Cerebellar cortex (tissue), 1 donor: ENCODE measurements at places on chromosomes 12 and 14.

DNA sequence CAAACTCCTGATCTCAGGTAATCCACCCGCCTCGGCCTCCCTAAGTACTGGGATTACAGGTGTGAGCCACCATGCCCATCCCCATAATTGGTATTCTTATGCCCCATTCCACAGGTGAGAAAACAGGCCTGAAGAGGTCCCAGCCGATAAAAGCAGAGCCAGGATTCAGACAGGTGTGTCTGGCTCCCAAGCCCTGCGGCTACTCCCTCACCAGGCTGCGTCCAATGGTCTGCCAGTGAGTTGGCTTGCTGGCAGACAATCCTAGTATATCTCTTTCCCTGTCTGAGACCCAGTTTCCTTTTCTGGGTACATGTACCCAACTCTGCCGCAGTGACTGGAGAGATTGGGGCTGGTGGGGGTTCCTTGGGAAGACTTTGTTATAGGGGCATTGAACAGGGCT lies 1.9 kb upstream of the TSPAN9 start:
- no peak for DNase-seq

GRCh38 chr14:53979113-53979681 lies 22.6 kb upstream of the BMP4 start:
- peak; percentile 45 for DNase-seq

DNA sequence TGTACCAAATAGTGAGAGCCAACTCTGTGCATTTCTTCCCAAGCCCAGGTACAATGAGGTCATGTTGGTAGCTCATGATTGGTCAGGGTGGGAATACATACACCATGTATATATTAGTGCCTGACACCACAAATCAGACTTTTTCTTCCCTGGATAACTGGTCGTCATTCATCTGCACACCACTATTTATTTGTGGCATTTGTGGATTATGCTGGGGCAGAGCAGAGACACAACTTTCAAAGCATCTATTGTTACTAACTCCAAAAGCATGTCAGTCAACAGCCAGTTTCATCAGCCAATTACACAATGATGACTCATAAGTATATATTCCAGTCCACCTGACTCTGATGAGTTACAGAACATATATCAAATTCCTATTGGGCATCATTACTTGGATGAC lies 181.7 kb downstream of the ADAMTS20 start:
- DNase-seq, result no peak

DNA sequence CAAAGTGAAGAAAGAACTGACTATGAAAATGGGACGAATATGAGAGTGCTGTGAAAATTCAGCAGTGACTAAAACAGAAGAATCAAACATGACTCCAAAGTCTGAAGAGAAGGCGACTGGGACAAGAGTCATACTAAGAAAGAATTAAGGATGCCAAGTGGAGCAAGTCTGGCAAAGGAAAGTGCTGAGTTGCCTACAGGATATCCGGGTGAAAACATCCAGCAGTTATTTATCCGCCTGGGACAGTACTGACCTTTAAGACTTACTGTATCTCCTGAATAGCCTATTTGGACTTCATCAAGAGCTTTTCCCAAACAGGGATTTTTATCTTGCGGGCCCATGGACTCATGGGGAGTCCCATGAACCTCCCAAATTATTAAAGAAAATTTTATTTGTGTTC lies 41.1 kb downstream of the KICS2 start:
- peak; percentile 2 for DNase-seq

GRCh38 chr12:107512391-107512790 lies 173.2 kb upstream of the PWP1 start:
- DNase-seq, result no peak

- DNase-seq, result no peak
Observed at GRCh38 chr14:105292826-105293711, 7.7 kb downstream of the BRF1 start.

DNA sequence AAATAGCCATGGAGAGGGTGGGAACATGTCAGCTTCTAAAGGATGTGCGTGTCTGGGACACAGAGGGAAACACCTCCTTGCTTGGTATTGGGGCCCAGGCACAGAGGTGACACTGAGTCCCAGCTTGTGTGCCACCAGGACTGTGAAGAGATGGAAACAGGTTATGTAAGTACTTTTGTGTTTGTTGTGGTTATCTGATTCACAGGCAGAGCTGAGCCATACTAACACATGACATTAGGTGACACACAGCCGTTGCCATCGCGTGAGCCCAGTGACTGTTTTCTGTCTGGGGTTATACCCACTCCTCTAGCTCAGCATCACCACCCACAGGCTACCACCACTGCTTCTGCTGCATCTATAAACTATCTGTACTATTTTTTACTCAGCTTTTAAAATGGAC lies 12.1 kb upstream of the FLVCR2 start:
- no peak for DNase-seq
